ENCODE measurements at places on chromosomes 5 and 9.

GRCh38 chr9:100058699-100059579 lies 39.9 kb downstream of the ERP44 start:
- no peak for DNase-seq

GRCh38 chr5:172276214-172276613 lies 7.3 kb downstream of the UBTD2 start:
- DNase-seq: no peak

GRCh38 chr5:1000329-1000728 lies 8.3 kb upstream of the NKD2 start:
- DNase-seq: no peak

GRCh38 chr5:102531506-102531905 lies 32.7 kb upstream of the SLCO6A1 start:
- peak; percentile 32 for DNase-seq

- peak; percentile 83 for DNase-seq
Observed at GRCh38 chr5:95087816-95088317, 197.0 kb downstream of the MCTP1 start.

- DNase-seq: no peak
Observed at GRCh38 chr9:111940697-111941096, 44.1 kb downstream of the UGCG start.

DNA sequence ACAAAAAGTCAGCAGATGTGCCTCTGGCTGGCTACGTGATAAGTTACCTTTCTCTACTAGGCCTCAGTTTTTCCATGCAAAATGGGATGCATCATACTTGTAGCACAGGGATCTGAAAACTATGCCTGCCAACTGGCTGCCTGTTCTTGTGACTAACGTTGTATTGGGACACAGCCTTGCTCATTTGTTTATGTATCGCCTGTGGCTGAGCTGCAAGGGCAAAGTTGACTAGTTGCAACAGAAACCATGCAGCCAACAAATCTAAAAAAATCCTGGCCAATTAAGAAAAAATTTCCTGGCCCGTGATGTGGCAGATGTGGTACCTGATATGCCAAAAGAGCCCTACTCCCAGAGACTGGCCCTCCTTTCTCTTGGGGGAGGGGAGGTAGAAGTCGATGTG lies 131.3 kb downstream of the SEC61B start:
- no peak for DNase-seq

- DNase-seq: peak; percentile 77
Observed at GRCh38 chr5:137660349-137660817, 75.5 kb downstream of the KLHL3 start.

GRCh38 chr5:57931352-57931751 lies 448.7 kb upstream of the ACTBL2 start:
- DNase-seq: no peak

GRCh38 chr9:128323212-128323730 lies 632 bp downstream of the COQ4 start:
- no peak for DNase-seq

DNA sequence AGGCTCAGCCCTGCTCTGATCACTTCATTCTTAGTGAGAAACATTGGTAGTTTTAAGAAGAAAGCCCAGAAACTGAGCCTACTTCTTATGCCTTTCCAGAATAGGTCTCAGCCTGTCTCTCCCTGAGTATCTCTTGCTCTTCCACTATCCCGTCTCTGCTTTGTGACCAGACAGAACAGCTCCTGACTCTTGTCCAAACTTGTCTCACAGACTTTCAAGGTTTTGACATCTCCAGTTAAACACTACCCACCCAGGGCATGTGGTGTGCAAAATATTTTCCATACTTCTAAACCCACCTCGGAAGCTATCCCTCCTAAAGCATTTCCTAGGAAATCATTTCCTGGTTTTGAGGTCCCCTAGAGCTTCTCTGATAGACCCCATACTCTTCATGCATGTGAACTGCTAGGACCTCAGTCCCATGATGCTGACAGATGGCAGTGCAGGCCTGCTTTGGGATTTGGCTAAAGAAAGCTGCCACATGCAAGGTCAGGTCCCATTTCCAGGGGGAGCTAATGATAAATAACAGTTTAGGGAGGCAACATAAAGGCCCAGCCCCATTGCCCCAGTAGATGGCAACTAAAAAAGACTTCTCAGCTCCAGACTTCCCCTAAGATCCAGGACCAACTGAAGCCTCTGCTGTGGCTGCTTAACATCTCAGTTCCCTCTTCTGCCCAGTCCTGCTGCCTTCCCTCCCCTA lies 211.5 kb downstream of the MED10 start:
- no peak for DNase-seq

GRCh38 chr5:28027851-28028250 lies 989.5 kb upstream of the CDH9 start:
- no peak for DNase-seq

- DNase-seq: no peak
Observed at GRCh38 chr5:31502506-31502905, 29.4 kb downstream of the DROSHA start.

- DNase-seq: peak; percentile 53
Observed at GRCh38 chr5:90802474-90803317, 244.1 kb downstream of the ADGRV1 start.

GRCh38 chr5:4518903-4519672 lies 621.0 kb upstream of the ADAMTS16 start:
- DNase-seq: no peak

DNA sequence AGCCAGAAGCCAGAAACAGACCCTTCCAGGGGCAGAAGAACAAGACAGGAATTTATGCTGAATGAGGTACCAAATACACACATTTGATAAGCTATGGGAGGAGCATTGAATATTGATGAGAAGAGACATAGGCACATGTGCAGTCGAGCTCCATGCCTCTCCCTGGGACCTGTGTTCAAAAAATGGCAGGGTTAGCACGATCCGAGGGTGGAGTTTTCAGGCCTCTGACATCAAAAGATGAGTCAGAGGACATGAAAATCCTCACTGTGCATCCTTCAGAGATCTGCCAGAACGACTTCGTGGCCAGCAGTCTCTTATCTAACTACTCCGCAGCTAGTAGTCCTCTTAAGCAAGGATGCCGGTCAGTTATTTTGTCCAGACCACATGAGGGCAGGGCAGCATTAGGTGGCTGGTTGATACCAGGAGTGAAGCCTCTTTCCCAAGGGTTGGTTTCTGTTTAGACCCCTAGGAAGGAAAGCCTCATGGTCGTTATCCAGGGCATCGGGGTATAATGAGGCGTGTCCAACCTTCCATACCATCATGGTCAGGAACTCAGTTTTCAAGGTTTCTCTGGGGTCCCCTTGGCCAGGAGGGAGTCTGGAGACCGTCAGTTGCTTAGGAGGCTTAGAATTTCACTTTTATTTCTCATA lies 11.6 kb upstream of the CMBL start:
- no peak for DNase-seq

DNA sequence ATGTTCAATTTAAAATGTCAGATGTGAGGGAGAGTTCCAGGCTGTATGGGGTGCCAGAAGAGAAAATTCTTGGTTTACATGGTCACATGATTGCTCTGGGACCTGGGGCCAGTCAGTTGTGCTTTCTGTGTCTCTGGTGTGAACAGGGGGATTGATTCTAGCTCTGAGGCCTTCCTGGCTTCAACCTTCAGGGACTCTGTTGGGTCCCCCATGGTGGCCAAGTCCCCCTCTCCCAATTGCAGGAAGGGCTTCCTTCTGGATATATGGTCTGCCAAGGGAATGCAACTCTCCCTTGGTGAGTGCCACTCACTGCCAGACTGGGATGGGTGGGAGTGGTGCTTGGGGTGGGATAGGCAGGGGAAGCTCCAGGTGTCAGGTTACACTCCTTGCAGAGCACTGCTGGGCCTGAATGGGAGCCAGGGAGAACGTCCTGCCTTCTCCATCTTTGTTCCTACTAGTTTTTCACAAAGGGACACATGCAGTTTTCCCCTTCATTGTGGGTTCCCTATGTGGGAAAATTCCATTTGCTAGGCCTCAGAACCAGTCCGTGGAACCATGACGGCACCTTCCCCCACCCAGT lies 153.2 kb downstream of the MELK start:
- DNase-seq: no peak

- no peak for DNase-seq
Observed at GRCh38 chr5:69202497-69202896, 13.1 kb downstream of the CENPH start.

DNA sequence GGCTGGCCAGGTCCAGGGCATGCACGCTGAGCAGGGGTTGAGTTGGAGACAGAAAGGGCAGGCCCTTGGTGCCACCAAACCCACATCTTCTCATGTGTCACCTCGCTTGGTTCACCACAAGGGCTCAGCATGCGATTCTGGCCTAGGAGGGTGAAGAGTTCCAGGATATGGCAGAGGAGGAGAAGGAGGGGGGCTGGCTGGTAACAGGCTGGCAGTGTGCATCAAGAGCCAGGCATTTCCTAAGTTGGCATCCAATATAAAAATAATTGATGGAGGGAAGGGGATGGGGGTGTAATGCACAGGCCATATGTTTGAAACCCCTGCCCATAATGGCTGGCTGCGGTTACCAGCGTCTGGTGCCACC lies 255.6 kb downstream of the NFIB start:
- DNase-seq: no peak

GRCh38 chr5:55601204-55601618 lies 66.4 kb upstream of the PLPP1 start:
- no peak for DNase-seq

- DNase-seq: no peak
Observed at GRCh38 chr5:79510638-79511037, 3.3 kb downstream of the HOMER1 start.

DNA sequence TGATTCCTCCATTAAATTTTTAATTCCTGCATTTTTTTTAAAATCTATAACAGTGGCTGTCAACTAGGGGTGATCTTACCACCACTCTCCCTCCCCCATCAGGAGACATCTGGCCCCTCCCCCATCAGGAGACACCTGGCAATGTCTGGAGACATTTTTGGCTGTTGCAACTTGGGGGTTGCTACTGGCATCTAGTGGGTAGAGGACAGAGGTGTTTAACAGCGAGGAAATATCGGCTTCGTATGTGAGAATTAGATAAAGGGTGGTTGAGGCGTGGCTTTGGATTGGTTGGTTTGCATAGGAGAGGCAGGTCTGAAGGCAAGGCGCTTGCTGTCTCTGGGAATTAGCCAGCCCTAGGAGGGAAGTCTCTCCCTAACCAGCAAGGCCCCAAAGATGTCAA lies 10.5 kb downstream of the CDHR2 start:
- DNase-seq: peak; percentile 81

GRCh38 chr9:33695299-33695698 lies 100.1 kb upstream of the PRSS3 start:
- DNase-seq: no peak
